Astrocyte of the hippocampus (primary cell): ENCODE measurements at places on chromosomes 3 and 15.

DNA sequence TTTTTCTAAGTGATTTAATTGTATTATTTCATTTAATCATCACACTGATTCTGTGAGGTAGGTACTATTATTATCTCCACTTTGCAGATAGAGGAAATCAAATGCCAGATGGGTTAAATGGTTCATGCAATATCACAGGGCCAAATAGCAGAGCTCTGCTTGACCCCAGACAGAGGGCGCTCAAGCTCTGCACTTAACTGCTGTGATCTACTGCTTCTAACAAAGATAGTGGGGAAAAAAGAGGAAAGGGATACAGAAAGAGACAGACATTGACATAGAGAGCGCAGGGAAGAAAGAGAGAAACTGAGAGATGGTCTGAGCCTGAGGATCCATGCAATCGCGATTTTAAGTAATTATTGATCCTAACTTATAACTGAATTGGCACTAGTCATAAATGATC, 279.1 kb upstream of the THRB start:
- DNase-seq = peak; percentile 86

GRCh38 chr3:138941259-138941885, 5.6 kb downstream of the FOXL2 start:
- peak; percentile 54 for DNase-seq

DNA sequence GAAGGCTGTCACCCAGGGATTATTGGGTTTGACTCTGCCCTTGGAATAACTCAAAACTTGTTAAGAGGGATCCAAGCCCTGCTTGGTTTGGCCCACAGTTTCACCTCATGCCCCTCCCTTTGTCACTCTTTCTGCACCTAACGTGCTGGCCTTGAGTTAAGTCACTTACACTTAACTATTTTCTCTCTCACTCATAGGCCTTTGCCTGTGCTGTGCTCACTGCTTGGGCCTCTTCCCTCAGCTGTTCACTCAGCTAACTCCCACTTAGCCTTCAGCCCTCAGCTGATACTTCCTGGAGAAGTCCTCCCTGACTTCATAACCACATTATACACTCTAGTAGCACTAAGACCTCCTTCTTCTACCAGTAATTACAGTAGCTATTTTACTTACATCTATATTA, 133.3 kb downstream of the CMSS1 start:
- DNase-seq = no peak

GRCh38 chr3:8705575-8705974, 28.0 kb upstream of the CAV3 start:
- no peak for DNase-seq

GRCh38 chr15:57505056-57505715, 86.5 kb upstream of the MYZAP start:
- no peak for DNase-seq

DNA sequence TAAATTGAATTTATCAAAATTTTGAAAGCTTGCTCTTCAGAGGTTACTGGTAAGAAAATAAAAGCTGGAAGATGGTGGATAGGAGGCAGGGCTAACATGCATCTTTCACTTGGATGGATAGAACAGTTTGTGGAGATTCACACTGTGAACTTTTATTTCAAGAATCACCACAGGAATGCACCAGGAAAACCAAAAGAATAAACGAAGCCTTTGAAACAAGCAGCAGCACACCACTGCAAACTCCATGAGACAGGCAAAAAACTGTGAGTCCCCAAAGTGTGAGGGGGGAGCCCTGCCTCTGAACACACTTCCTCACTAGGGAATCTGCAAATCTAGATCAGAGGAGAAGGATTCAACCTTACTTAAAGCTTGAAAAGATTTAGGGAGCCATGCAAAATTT, 122.2 kb downstream of the RTP4 start:
- DNase-seq = peak; percentile 51

- DNase-seq = no peak
Observed at GRCh38 chr15:65292938-65293518, 2.8 kb upstream of the RNU5A-1 start.

GRCh38 chr3:150543531-150543930, 2.8 kb downstream of the SERP1 start:
- no peak for DNase-seq

GRCh38 chr15:77624868-77625267, 7.8 kb downstream of the LINGO1 start:
- DNase-seq = no peak

DNA sequence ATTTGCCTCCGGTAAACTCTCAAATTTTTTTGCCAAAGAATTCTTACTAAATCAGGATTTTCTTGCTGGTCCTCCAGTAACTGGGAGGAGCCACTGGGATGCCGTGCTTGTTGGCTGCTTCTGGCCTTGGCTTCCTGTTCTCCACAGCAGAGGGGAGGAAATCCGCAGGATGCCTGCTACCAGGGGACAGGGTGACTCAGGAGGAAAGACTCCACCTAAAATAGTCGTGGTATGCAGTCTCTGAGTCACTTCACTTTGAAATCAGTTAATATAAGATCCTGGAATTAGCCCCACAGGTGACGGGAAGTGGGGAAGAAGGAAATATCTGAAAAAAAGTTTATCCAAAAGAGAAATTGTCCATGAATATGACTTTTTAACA, 6.5 kb upstream of the TM4SF18 start:
- DNase-seq = peak; percentile 98

- DNase-seq = peak; percentile 21
Observed at GRCh38 chr15:34365091-34365825, 1.7 kb downstream of the LPCAT4 start.

DNA sequence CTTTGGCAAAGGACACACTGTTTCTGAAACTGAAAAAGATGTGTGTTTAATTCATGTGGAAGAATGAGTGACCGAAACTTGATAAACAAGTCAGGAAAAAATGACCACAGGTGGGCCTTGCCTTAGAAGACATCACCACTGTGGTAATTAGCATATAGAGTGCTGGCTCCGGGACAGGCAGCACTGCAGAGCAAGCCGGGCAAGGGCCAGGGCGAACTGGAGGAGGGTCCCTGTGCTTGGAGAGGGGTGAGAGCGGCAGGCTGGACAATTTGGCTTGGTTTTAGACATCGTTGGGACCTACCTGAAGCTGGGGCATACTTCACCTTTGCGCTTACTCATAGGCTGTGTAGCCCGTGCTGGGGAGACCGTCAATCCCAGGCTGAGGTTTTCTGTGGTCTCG, 8.2 kb downstream of the RTP3 start:
- DNase-seq = no peak

DNA sequence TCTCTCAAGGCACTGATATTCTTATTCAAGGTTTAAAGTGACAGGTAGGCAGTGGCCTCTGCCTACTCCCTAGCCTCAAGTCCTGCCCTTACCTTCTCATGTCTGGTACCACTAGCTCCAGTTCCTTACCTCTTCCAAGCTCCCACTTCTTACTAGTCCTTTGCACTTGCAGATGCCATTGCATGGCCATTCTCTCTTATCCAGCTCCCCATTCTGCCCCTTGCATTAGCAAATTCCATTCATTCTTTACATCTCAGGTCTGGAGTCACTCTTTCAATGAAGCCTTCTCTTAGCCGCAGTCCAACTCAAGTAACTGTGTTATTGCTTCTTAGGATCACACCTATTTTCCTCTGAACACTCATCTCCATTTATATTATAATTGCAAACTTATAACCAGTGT, 807.1 kb downstream of the EDEM1 start:
- no peak for DNase-seq

- no peak for DNase-seq
Observed at GRCh38 chr15:53535886-53536285, 223.6 kb downstream of the WDR72 start.

DNA sequence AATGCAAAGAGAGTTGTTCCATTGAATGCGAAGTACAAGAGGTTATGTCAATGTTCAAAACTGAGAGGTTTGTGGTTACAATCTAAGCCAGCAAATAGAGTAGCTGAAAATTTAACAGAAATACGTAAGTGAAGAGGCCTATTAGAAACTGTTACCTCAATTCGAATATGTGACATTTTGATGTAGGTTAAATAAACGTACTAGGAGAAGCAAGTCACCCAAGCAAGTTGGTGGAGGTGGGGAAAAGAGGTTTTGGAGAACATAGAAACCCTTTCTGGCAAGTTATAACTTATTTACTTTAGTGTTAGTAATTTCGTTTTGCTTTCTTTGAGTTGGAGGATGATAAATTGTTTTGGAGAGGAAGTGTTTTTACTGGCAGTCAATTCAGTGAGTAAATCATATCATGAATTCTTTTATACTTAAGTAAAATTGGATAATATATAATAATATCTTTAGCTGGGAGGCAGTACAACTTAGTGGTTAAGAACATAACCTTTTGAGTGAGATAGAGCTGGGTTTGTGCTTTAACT, 91.2 kb upstream of the NAALADL2 start:
- DNase-seq = peak; percentile 74

DNA sequence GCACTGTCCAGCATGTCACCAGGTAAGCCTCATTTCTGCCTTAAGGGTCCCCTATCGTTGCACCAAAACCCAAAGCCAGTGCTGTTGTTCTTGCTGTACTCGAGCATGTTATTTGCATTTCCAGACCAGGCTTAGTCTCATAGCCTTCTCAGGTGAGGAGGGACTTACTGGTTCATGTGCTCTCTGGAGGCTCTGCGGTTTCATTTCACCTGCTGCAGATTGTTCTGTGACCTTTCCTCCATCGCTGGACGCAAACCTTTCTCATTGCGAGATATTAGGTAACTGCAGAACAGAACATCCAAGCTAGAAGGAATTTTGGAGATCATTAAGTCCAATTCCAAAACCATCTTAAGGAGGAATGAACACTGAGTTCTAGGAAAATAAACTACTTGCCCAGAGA, 187.3 kb upstream of the BCL6 start:
- no peak for DNase-seq

GRCh38 chr15:52155878-52156277, 35.3 kb downstream of the GNB5 start:
- no peak for DNase-seq

- no peak for DNase-seq
Observed at GRCh38 chr15:76533060-76533820, 196.7 kb downstream of the ISL2 start.

GRCh38 chr15:38683382-38684242, 119.0 kb upstream of the RASGRP1 start:
- peak; percentile 74 for DNase-seq

- no peak for DNase-seq
Observed at GRCh38 chr3:128539376-128539775, 46.4 kb upstream of the GATA2 start.

DNA sequence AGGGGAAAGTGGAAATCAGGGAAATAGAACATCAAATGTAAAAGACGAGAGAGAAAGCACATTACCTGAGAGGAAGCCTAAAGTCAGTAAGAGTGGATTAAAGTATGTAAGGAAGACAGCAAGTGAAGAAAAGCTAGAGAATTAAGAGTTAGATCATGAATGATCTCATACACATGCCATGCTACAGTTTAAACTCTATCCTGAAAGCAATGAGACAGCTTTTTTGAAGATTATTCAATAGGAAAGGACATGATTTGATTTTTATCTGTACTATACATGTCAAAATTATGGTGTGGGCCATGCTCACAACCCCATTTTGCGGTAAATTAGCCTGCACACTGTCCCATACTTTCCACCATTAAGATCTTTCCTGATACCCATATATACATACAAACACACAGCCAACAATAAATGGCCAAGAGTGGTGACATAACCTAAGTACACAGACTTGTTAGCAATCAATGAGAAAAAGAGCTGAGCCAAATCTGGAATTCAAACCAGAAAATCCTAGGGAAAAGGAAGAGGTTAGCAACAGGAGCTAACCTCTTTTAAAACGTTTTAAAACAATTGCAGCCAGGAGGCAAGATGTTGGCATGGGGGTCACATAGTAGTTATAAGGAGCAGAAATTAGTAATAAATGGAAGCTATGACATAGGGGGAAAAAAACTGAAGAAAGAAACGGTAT, 4.5 kb downstream of the MYO9A start:
- no peak for DNase-seq

DNA sequence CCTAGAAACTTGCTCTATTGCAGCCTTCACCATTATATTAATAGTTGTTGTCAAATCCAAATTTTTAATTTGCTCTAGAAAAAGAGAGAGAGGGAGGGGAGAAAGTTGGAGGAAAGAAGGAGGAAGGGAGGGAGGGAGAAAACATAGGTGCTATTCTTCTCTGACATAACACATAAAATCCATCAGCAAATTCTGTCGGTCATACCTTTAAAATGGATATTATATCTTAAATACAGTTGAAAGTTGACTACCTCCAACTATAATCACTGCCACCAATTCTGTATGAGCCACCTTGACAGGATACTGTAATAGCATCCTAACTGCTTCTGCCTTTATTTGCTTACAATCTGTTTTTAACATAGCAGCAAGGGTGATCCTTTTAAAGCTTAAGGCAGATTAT, 314.7 kb upstream of the ALCAM start:
- DNase-seq = no peak

DNA sequence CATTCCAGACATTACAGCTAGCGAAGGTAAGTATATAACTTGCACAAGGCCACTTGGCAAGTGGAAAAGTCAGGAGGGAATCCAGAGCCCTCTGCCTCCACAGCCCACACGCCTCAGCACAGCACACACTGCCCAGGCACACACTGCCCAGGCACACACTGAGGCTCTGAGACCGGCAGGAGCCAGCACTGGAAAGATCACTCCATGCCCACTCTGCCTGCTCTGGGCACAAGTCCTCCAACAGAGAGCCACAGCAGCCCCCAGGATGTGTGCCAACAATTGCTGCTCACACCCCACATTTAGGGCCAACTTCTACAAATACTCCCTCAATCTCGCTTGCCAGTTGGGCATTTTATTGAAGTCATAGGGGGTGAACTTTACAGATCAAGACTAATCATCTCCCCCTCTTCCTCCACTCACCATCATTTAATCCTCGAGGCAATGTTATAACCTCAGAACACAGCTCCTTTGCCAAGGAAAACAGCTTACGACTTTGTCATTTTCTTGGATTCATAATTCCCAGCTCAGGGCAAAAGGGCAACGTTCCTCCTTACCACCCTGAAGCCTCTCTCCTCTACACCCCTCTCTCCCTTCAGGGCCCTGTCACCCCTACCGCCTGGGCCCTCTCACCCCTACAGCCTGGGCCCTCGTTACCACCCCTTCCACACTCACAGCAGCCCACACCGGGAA, 53.0 kb upstream of the TPM1 start:
- peak; percentile 57 for DNase-seq

DNA sequence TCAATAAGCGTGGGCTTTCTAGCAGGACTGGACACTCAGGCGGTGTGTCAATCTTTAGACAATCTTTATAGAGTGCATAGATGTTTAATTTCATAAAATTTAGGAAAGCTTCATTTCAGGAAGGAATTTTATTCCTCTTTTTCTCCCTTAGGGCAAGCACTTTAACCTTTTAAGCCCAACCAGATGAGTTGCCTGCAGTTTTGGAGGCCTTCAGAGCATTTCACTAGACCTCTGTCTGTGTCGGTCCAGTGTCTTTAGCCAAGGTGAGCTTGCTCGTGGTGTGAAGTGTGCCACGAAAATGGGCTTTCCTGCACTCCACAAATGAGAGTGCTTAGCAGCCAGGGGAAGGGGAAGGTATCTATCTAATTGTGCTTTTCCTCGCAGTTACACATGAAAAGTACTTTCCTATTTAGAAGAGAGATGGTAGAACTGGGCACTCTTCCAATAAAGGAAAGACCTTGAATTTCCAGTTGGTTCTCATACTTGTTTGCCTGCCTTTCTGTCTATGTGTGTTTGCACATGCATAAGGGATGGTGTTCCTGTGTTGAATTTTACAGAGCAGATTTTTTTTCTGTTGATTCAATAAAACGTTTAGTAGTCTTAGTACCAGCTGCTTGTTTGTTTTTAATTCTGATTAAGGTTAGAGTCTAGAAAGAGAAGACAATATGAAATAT, 53.6 kb downstream of the FEZF2 start:
- DNase-seq = no peak

- DNase-seq = peak; percentile 39
Observed at GRCh38 chr15:62089616-62090015, 22.8 kb downstream of the C2CD4A start.
